ENCODE measurements at places on chromosomes 3 and 15. TPM values are rescaled to one million over a fixed set of nuclear protein-coding genes. Genes with fewer than 3 reads are reported as not detected.
A peak's percentile ranks its signal among the peaks of the same experiment; 100 is the strongest.

KLF13 gene
- 14.1 TPM for total RNA-seq

DNA sequence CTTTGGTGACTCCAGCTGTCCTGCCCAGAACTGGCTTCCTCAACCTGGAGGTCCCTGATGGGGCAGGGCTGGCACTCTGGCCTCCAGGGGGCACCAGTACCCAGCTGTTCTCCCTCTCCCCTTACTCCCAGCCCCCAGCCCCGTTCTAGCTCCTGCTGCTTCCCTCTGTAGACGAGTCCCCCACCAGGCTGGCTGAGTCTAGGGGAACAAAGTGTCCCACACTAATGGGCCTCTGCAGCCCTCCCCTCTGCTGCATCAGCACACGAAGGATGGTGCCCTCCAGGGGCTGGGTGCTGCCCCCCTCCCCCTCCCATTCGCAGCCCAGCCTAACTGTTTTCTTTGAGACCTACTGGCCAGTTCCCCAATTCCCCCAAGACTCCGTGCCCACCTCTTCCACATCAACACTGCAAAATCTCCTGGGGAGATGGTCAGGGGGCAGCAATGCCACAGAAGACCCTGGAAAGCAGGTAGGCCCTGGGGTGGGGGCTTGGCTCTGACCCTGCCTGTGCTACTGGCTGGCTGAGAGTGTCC lies 4.2 kb downstream of the RHCG start:
- DNase-seq: peak; percentile 77

PFKFB4 gene
- total RNA-seq: 3.6 TPM

DNA sequence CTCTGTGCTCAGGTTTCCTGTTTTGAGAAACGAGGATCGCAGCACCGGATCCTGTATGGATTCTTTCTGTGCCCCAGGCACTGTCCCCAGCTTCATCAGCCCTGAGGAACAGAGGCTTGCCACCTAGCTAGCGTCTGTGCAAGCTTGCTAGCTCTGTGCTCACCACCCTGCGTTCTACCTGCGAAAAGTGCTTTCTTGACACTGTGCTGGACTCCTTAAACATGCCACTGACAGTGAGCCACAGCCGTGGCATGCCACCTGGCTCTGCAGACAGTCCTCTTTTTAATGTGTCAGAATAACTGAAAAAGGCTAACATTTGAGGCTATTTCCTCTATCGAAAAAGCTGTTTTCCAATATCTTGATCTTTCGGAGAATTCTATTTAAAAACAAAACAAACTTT lies 1.4 kb downstream of the PGPEP1L start:
- DNase-seq: no peak

- DNase-seq: no peak
Observed at GRCh38 chr3:193841581-193841980, 248.6 kb downstream of the OPA1 start.

CACNA1D gene
- total RNA-seq: 36.3 TPM

DNA sequence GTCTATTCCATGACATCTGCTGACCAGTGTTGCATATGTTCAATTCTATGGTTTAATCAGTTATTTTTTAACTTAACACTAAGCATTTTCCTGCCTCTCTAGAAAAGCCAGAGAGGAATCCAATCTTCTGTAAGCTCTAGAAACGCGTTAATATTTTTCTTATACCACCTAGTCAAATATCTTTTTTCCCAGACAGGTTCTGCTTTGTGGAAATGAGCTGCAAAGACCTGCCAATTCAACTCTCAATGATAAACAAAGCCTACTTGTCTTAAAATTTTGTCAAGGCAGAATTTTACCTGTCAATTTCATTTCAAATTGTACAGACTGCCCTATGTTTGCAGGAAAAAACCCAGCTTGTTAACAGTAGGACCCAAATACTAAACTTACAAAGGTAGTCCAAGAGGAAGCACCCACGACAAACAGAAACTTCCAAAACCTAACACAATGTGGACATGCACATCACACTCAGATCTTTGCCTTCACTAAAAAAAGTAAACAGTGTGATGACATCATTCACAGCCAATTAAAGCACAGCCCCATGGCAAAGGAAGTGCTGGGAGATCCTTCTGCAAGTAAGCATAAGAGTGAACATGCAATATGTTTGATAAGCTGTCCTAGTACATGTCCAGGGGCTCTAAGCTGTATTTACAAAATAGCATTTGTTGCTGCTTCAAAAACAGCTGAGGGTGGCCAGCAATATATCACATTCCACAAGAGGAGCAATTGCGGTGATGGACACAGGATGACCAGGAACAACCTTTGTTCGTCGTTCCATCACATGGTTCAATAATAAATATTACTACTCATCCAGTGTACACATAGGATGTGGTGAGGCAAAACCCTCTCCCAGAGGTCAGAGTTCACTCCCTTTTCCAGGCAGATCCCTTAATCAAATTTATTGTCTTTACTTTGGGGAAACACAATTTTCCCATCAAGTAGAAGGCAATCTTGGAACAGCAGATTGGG lies 139.4 kb upstream of the TSC22D2 start:
- DNase-seq: no peak

DNA sequence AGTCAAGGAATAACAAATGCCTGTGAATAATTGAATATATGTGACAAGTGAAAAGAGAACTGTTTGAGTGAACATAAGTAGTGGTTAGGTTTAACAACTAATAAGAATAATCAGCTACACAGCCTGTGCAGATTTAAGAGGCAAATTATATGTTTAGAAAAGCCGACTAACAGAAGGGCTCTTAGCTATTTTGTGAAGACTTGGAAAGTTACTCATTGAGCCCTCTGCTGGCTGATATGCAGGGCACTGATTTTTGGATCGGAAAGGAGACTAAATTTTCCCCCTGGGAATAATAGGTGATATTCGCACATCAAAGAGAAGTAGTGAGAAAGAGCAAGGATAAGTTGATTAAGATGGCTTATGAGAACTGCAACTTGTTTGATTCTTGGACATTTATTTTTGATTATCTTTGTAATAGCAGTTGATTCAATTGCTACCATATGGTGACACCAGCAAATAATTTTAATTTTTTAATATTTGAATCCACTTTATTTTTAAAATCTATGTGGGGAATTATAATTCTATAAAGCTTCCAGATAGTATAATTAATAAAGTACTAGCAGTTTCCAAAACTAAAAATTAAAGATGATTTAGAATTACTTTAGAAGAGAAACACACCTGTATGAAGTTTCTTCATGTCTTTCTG lies 156.2 kb downstream of the NLGN1 start:
- DNase-seq: peak; percentile 31

DNA sequence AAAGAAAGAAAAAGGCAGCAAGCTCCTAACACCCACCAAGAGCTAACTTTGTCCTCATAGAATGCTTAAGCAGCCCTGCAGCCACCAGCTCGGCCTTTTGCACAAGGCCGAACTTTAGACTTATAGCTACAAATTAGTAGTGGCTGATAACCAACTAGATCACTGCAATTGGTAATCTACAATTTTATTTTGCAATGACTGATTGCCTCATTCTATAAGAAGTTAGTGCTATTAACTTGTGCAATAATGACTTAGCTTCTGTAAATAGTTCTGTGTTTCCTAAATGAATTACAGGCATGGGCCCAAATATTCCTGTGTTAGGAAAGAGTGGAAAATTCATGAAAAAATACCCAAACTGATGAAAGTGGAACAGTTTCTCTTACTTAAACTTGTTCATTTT lies 284.8 kb upstream of the CFAP20DC start:
- no peak for DNase-seq

All from Calu3 (cell line).